ENCODE measurements at places on chromosomes 13 and 19.

GRCh38 chr13:63042686-63043085, 1627.0 kb upstream of the PCDH20 start:
- DNase-seq = no peak

GRCh38 chr13:38898481-38898880, 92.2 kb downstream of the STOML3 start:
- DNase-seq = no peak

- no peak for DNase-seq
Measured at GRCh38 chr13:112669881-112670499, 19.8 kb upstream of the ATP11A start.

DNA sequence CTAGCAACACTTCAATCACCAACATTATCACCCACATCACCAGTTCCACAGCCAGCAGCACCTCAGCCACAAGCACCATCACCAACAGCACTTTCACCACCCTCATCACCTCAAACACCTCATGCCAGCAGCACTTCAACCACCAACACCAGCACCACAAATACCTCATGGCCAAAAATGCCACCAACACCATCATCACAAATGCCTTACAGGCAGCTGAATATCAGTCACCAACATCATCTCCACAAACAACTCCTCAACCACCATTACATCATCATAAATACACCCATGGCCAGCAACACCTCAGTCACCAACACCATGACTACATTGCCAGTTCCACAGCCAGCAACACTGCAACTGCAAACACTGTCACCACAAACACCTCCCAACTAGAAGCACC, 10.4 kb downstream of the FCER2 start:
- peak; percentile 23 for DNase-seq

- DNase-seq = no peak
Measured at GRCh38 chr13:87810391-87810801, 139.2 kb downstream of the SLITRK5 start.

DNA sequence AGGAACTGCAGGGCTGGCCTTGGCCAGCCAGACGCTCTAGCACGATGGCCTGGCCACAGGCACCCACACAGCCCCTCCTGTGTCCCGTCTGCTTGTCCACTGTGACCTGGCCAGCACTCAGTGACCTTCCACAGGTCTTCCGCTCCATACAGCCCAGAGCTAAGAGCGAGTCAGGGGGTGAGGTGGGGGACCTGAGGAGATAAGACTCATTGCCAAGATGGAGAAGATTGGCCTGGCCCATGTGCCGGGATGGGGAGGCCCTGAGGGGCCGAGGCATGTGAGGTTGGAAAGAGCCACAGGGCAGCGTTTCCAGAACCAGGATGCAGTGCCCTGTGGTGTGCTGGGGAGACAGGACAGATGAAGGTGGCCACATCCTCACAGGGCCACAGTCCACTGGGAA, 10.2 kb upstream of the SLC7A9 start:
- no peak for DNase-seq

DNA sequence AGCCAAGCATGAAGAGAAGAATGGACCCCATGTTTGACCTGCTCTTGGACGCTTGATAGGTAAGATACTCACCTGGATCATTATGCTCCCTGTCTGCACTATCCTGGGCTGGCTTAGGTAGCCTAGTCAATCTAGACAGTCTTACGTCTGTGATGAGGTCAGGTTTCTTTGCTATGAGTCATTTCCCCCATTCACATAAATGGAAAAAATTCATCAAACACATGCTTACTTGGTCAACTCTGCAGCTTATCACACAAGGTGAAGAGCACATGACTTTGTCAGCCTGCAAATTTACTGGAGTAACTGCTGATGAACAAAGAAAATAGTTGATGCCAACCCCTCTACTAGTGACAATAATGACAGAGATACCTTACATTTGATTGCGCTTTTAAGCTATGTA, 170.0 kb downstream of the NUFIP1 start:
- DNase-seq = no peak

GRCh38 chr13:33285420-33286124, at the start of gene STARD13:
TSS of gene STARD13 (minus strand) at chr13:33285755. CDS start at chr13:33285638, 117 bp downstream.
- DNase-seq = peak; percentile 28

- DNase-seq = peak; percentile 78
Measured at GRCh38 chr19:35090506-35091214, 25.0 kb upstream of the FXYD3 start.

GRCh38 chr13:41457589-41458186, 338 bp downstream of the RGCC start:
- no peak for DNase-seq

- DNase-seq = no peak
Measured at GRCh38 chr19:5345895-5346386, 5.3 kb upstream of the PTPRS start.

DNA sequence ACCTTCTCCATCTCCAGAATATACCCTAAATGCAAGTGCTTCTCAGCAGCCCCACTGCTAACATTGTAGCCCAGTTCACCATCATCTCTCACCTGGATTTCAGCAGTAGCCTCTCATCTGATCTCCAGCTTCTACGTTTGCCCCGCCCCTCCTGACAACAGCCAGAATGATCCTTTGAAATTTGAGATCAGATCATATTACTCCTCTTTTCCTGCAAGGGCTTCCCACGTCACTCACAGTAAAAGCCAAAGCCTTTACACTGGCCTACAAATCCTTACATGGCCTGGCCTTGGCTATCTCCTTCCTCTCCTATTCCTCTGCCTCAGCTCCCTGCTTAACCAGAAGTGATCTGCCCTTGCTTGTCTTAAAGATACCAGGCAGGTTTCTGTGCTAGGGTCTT, 94.3 kb upstream of the NBEA start:
- no peak for DNase-seq

GRCh38 chr13:24119626-24120508, 40.7 kb upstream of the SPATA13 start:
- no peak for DNase-seq

GRCh38 chr13:27965343-27965739, 3.8 kb downstream of the CDX2 start:
- no peak for DNase-seq

DNA sequence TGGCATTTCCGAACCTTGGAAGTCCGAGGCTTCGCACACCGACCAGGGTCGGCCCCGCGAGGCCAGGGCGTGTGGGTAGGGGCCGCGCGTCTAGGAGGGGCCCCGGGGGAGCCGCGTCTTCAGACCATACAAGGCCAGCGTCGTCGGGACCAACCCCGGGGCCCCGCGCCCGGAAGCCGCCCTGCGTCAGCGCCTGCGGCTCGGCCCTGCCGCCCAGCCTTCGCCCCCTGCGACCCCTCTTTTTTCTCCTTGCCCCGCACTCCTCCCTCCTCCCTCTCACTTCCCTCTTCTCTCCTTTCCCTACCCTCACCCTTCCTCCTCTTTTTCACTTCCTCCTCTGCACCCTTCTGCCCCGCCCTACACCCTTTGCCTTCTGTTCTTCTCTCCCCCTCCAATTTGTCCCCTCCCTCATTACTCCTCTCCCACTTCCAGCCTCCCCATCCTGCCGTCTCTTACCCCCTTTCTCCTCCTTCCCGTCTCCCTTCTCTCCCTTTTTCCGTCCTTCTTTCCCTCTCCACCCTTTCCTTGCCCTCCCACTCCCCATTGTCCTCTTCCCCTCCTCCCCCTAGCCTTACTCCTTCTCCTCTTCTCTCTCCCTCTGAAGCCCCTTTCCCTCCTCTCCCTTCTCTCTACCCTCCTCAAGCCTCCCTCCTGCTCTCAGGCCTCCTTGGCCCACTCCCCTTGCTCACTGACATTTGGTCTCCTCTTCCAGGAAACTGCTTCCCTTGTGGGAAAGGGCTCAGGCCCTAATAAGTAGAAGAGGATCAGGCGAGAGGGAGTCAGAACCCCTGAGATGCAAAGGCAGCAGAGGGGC, 2.2 kb upstream of the PLEKHG2 start:
- DNase-seq = peak; percentile 94

- no peak for DNase-seq
Measured at GRCh38 chr13:109228211-109228610, 558.2 kb downstream of the IRS2 start.

DNA sequence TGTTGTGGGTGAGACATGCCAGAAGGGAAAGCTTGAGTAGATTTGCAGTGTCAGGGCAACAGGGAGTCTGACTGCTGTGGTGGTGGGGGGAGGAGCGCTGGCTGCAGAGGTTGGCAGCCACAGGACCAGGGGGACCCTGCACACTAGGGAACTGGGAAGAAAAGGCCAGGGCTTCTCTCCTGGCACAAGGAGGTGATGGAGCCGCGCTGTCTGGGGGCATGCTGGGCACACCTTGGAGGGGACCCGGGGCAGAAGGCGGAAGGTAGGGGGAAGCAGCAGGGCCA, 13.9 kb upstream of the EPHX3 start:
- DNase-seq = no peak

DNA sequence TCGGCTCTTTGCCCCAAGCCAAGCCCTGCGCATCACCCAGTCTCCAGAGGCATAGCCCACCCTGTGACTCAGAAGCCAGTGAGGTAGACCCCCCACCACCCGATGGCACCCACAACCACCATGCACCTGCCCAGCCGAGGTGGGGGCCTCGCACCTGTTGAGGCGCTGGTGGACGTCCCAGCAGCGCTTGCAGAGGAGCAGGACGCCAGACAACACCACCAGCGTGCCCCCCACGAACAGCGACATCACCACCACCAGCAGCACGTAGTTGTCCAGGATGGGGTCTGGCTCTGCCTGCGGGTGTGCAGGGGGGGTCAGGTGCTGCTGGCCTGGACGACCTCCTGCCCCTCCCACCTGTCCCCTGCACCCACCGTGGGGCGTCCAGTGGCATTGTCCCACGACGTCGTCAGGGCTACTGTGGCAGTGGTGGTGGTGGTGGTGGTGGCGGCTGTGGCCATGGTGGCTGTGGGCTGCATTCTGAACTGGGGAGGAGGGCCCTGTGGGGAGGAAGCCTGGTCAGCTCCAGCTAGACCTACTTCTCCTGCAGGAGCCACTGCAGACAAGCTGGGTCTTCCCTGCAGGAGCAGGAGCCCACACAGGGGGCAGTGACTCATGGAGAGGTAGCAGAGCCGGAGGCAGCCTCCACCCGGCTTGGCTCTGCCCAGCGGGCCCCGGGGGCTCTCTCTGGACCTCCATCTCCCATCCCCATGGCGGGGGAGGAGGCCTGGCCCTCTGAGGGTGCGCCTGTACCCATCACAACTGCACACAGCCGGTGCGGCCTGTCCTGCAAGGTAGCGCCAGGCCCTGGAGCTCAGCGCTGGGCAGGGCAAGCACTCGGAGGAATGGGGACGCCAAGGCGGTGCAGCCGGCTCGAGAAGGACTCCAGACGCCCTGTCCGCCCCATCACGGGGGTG, 1.9 kb downstream of the CBARP start:
- no peak for DNase-seq

GRCh38 chr13:62924395-62924794, 1508.7 kb upstream of the PCDH20 start:
- no peak for DNase-seq

GRCh38 chr19:35991731-35992450, 3.1 kb upstream of the SDHAF1 start:
- DNase-seq = no peak

DNA sequence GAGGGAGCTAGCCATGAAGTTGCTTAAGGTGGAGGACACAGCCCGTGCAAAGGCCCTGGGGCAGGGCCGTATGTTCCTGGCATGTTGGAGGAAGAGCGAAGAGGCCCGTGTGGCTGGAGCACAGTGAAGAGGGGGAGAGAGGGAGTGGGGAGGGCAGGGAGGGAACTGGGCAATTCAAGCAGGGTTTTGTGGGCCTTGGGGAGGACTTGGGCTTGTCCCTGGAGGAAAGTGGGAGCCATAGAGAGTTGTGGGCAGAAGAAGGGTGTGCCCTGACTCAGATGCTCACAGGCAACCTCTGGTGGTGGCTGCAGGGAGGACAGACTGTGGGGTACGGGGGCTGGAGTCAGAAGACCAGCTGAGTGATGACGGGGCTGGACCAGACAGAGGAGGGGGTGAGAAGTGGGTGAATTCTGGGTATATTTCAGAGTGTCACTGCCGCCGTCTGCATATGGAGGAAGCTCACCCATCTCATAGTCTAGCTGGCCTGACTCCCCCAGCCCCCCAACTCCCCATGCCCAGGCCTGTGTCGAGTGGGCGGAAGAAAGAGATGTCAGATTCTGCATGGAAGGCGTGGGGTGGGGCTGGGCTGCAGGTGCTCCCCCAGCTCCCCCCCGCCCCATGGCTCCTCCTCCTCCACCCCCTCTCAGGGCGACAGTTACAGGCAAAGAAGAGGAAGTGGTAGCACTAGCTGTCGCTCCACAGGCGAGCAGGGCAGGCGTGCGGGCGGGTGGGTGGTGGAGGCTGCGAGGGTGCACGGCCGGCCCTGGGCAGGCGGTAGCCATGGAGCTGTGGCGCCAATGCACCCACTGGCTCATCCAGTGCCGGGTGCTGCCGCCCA, at the start of gene VAV1:
TSS of gene VAV1 (plus strand) at position 681 of the 838 bp plus-strand sequence. CDS start at position 781, 100 bp downstream.
- DNase-seq = peak; percentile 94

DNA sequence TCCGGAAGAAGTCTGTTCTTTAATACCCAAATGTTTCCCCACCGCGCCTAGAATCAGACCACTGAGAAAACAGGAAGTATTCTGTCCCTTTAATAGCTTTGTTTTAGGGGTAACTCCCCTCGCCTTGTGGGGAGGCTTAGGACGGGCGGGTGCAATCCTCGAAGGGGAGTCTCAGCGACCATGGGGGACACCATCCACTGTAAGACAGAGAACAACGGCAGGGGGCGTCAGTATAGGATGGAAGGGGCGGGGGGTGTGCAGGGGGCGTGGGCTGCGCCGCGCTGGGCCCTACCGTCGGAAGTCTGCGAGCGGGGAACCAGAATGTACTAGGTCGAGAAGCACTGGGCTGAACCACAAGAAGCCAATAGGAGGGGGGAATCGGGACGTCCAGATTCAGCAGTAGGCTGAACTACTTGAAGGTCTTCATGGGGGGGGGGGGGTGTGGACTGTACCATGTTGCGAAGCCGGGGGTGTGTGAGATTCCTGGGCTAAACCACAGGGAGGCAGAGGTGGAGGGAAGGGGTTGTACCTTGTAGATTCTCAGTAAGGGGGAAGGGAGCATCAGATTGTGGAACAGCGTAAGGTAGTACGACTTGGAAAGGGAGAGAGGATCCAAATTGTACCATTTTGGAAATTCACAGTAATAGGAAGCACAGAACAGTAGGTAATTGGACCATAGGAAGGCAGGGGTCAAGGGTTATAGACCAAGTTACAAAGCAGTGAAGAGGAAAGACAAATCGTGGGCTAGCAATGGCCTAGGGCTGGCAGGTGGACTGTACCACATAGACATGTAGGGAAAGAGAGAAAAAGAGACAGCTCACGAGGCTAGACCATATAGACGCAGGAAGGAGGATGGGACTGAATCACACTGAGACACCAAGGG, 1.0 kb upstream of the DBP start:
- DNase-seq = peak; percentile 96

- peak; percentile 35 for DNase-seq
Measured at GRCh38 chr19:47418692-47419029, 666 bp downstream of the MEIS3 start.

GRCh38 chr13:101242720-101243119, 173.6 kb downstream of the NALCN start:
- no peak for DNase-seq

GRCh38 chr19:22332924-22333323, 46.7 kb downstream of the ZNF729 start:
- no peak for DNase-seq

- DNase-seq = no peak
Measured at GRCh38 chr19:49058562-49058961, 1.0 kb upstream of the CGB7 start.

GRCh38 chr13:51958217-51958547, 53.1 kb downstream of the ATP7B start:
- no peak for DNase-seq
